ENCODE measurements at places on chromosomes 6 and 20. TPM values are rescaled to one million over a fixed set of nuclear protein-coding genes. Genes with fewer than 3 reads are reported as not detected.

- no peak for DNase-seq
Measured at GRCh38 chr6:116266803-116267202, 12.9 kb downstream of the TSPYL1 start.

SLC52A3 gene
- not detected for total RNA-seq

DNA sequence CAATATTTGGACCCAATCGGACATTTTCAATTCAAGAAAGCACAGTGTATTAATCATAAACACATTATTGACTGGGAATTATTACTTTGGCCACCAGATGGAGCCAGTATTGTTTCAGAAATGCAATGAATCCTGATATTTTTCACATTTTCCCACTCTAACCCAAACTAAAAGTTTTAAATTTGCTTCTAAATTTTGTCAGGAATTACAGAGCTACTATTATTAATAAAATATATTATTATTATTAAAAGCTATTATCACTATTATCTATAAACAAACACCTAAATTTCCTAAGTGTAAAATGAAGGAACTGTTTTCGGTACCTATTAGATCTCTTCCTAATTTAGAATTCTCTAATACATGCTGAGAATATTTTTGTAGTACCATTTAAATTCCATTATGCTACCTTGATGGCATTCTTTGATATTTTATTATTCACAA is 245.3 kb downstream of the OGFRL1 start:
- DNase-seq: no peak

OR2B2 gene
- not detected for total RNA-seq

DNA sequence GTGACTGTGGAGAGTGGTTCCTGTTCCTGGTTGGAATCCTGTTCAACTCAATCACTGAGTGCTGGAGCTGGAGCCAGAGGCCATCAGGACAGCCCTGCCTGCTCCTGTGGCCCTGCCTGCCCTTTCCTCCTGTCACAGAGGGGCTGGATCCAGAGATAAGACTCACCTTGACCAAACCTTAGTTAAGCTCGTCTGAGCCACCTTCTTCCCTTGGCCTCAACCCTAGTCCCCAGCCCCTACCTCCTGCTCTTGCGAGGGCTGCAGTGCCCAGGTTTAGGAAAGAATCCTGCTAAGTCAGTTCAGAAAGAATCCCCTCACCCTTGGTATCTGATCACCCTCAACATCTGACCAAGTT is 47.0 kb upstream of the CST5 start:
- no peak for DNase-seq

DNA sequence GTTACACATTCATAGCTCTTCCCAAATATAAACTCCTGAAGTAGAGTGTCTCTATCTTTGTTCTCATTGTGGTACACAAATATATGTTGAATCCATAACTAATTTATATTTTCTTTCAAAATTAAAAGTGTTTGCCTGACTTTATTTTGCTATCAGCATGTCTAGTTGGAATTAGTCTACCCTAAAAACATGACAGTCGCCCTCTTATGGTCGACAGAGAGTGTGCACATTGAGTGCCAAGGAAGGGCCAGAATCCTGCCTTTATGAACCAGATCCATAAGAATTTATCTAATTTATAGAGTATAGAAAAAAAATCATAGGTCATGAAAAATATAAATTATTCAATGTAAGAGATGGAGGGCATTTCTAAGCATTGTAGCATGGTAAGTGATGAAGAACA is 12.3 kb upstream of the DEFB112 start:
- no peak for DNase-seq

HLA-DQB1 gene
- not detected for total RNA-seq

DNA sequence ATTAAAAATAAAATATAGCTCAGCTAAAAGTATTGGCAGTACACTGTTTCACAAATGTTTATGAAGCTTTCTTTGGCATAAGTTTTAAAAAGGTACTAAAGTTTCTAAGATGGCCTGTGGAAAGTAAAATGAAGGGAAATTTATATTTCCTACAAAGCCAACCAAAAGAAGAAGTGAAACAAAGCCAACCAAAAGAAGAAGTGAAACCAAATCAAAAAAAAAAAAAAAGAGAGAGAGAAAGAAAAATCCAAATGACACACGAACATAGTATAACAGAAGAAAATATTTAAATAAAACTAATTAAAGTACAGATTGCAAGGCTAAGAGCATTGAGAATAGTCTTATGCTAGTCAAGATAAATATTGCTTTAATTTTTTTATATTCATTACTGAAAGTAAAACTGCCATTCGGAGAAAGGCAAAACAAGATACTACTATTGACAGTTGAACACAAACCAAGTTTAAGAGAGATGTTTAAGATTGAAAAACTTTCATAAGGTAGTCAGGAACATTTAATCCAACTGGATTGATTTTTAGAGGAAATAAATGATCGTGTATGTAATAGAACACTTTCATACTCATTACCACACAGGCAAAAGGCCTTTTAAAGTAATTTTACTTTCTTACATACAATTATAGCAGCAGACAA is 12.8 kb upstream of the KHDRBS2 start:
- no peak for DNase-seq

DNA sequence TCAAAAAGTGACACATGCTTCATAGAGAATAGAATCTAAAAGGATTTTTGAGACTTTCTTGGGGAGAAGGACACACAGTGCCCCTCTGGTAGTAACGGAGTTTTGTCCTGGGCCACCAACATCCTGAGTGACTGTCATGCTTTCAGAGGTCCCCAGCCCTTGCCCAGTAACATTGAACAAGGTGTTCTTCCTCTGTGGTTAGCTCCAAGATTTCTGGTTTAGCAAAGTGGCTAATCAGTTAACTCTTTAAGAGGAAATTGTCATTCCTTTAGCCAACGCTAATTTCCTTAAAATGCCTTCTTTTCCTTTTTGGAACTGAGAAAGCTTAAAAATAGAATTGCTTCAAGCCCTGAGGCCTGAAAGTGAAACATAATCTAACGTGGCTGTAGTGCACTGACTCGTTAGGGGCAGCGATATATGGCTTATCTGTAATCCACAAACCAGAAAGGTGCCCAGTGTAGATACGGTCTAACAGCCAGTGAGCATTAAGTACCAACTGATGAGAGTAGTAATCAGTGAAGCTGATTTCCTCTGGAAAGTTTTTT is 7.8 kb downstream of the E2F3 start:
- DNase-seq: no peak

DNA sequence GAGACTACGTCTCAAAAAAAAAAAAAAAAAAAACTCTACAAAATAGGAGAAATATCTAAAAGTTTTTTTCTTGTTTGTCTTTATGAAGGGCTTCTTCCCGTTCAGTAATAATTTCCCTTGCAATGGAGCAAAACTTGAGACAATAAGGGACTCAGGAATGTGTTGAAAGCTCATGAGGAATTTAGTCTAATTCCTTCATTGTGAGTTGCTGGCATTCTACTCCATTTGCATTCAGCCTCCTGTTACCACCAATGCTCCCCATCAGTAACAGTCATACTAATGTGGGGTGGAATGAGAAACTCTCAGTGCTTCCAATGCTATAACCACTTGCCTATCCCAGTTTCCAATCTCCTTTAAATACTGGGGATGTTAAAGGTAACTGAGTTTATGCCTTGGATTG is 576.7 kb upstream of the AGPAT4 start:
- DNase-seq: no peak

TAGAP gene
- total RNA-seq: not detected

DNA sequence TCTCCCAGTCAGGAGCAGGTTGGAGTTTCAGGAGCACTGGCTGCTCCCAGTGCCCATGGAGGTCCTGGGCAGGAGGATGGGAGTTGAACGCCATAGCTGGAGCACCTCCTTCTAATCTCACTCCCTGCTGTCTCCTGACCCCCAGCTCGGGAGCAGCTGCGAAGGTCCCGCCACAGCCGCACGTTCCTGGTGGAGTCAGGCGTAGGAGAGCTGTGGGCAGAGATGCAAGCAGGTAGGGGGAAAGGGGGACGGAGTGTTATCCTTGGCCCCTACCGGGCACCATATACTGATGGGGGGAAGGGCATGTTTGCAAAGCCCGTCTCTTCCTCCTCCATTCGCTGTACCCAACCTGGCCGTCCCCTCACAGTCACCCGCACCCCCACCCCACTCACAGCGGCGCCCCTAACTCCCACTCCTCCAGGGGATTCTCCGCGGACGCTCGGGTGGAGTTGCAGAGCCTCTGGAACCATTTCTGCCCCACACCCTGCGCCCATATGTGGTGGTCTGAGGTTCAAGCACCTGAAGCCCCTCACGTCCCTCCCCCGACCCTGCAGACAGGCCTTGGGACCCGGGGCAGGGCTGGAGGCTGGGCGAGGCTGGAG is 16.7 kb downstream of the HSPA12B start:
- DNase-seq: no peak

- DNase-seq: no peak
Measured at GRCh38 chr6:45512717-45513116, 135.0 kb upstream of the SUPT3H start.

FOXF2 gene
- not detected for total RNA-seq

- DNase-seq: no peak
Measured at GRCh38 chr6:43808412-43808811, 38.4 kb downstream of the VEGFA start.

DNA sequence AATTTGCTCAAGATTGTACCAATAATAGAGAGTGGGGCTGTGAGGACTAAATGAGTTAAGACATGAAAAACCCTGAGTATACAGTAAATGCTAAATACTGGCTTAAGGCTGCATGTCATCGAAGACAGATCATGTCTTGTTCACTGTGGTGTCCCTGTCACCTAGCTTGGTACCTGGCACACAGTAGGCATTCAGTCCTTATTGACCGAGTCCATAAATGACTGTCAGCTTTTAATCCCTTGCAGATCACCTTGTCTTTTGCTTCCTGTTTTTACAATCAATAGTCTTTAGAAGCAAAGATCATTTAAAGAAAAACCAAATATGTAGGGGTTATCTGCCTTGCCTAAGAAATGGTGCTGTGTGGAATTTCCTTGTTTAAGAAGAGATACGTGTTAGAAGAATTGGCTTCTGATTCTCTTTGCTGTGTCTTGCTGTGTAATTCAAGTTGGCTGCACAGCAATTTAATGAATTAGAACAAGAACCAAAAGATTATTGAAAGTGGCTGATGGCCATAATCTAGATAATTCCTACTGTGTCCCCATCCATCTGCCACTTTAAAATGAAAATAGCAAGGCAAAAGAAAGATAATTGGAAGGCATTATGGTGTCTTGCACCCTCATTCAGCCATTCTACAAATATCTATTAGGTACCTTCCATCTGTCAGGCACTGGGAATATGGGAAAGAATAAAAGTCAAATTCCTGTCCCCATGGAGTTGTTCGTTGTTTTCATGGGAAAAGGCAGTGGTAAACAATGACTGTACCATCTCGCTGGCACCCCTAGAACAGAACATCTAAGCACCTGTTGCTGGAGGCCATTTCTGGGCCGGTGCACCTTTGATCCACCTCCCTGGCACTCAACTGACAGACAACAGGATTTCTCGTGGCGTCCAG is 12.4 kb upstream of the MAPK13 start:
- DNase-seq: no peak

- no peak for DNase-seq
Measured at GRCh38 chr6:170532867-170533488, 20.1 kb downstream of the PSMB1 start.

- DNase-seq: no peak
Measured at GRCh38 chr6:42410861-42411260, 40.9 kb downstream of the TRERF1 start.

GSTA3 gene
- not detected for total RNA-seq

- no peak for DNase-seq
Measured at GRCh38 chr20:15251171-15251570, 913.8 kb upstream of the FLRT3 start.

SCGN gene
- not detected for total RNA-seq

DNA sequence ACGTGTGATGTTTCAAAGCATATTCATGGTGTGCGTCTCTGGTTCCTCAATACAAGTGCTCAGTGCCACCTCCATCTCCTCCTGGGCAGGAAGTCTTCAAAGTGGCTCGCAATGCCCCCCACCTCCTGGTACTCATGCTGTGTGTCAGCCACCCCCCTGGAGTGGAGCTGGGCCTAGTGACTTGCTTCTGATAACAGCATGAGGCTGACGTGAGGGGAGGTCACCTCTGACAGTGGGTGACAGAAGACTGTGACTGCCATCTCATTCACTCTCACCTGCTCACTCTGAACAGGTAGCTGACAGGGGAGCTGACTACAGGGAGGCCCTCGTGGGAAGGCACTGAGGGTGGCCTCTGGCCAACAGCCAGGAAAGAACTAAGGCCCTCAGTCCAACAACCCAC is 92.4 kb upstream of the NFATC2 start:
- DNase-seq: no peak
